T1000 (cell line): ENCODE measurements at places on chromosomes 3 and 15.

GRCh38 chr3:55675478-55675877, 188.4 kb upstream of the WNT5A start:
- DNase-seq = no peak

DNA sequence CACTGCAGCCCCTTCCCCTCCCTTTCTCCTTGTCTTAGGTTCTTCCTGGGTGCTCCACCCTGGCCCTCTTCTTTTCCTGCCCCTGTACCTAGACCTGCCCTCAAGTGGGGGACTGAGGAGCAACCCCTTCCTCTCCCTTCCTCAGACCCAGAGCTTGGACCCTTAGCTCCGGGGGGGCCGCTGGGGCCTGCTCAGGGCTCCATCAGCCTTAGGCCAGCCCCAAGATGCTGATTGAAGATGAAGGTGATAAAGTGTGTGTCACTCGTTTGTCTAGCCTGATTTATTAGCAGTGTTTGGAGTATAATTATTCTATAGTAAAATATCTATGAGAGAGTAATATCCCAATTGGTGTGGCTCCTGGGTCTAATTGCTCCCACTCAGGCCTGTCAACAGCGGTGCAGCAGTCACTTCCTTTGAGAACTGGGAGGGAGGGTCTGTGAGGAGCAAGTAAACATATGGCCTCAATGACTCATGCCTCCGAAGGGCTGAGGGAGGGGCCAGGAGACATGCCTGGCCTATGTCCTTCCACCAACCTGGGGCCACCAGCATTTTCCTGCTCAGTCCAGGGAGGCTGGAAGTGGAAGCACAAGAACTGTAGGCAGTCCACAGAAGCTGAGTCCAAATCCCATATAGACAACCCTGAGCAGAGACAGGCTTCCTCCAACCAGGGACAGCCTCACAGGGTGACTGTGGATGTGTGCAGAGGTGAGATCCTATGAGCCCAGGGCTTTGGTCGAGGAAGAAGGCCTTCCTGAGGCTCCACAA, 123.2 kb downstream of the DNAJB8 start:
- DNase-seq = no peak

- no peak for DNase-seq
These were observed 27.1 kb upstream of the MAGEF1 start for GRCh38 chr3:184738982-184739381.

DNA sequence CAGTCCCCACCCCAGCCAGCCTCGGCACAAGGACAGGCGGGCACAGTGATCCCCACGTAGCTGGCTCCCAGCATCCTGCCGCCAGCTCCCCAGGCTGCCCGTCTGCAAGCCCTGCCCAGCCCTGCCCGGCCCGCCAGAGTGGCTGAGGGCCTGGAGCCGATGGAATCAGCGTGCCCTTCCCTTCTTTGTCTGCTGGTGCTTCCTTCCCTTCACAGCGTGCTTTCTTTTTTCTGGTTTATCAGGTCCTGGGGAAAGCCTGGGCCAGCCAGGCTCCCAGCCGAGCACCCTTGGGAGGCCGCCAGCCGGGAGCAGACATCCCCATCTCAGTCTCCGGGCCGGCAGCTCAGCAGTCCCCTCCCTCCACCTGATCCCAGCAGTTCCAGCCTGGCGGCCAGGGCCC, 54.7 kb upstream of the SMAD6 start:
- DNase-seq = no peak

- DNase-seq = no peak
These were observed 183.3 kb downstream of the NR1D2 start for GRCh38 chr3:24128199-24129005.

DNA sequence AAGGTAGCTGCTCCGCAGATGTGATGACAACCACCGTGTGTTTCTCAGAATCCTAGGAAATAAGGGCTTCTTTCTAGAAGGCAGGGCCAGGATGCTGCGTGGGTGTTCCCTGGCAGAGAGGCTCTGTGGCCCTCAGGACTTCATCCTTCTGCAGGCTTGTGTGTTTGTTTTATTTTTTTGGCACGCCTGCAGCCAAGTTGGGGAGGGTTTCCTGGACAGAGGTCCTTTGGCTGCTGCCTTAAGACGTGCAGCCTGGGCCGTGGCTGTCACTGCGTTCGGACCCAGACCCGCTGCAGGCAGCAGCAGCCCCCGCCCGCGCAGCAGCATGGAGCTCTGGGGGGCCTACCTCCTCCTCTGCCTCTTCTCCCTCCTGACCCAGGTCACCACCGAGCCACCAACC, at the start of gene CLEC3B:
Gene CLEC3B (plus strand): TSS at position 266 of the 400 bp plus-strand sequence. CDS start 60 bp downstream, at position 326.
- peak; percentile 10 for DNase-seq

DNA sequence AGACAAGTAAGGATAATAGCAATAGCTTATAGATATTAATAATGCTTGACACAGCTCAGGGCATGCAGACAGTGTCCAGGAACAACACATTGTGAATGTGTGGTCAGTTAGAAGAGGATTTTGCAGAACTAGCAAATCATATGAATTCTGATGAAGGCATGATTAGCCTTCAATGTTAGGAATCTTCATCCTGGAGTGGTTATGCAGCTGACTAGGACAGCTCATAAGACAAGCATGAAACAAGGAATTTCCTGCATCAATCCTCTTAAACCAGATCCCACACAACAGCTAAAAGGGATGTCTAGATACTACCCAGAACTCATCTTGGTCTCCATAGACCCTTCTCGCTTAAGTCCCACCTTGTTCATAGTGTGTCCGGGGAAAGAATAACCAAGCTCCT, 499.0 kb upstream of the ATP11B start:
- DNase-seq = no peak

GRCh38 chr15:63978511-63979261, 67.6 kb downstream of the DAPK2 start:
- no peak for DNase-seq

- DNase-seq = no peak
These were observed 22.5 kb upstream of the PLXND1 start for GRCh38 chr3:129629011-129629410.

DNA sequence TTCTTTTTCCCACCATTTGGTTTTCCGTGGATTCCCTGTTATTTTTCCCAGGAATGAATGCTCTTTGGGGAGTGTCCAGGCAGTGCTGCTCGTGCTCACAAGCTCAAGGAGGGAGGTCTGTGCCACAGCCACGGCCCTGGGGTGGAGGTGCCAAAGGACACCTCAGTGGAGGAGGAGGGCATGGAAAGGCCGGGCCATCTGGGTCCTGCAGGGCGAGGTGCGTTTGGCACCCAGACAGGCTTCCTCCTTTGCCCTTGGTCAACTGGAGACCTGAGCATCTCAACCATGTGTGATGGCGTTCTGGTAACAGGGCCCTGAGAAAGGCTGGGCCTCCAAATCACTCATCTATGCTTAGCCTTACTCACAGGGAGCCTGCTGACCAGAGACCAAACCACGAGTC, 25.4 kb downstream of the KY start:
- no peak for DNase-seq

- DNase-seq = no peak
These were observed 923.7 kb downstream of the EPHA3 start for GRCh38 chr3:90031121-90031520.

- no peak for DNase-seq
These were observed 156.4 kb downstream of the LRRC28 start for GRCh38 chr15:99407716-99408115.

GRCh38 chr15:62125773-62126172, 39.3 kb downstream of the C2CD4B start:
- DNase-seq = no peak

DNA sequence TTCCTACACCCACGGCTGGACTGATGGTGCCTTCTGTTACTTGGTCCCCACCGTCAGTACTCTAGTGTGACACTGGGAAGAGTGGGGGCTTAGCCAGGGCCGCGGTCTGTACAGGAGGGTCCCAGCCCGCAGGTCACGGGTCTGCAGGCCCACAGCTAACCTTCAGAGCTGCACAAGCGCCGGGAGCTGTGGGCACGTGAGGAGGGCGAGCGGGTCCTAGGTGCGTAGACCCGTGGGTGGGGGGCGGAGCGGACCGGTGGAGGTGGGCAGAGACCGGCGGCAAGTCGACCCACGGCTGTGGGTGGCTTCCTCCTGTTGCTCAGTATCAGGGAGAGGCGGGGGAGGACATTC, 1.2 kb downstream of the TNFAIP8L3 start:
- DNase-seq = no peak

GRCh38 chr3:37991823-37992222, 1.2 kb downstream of the VILL start:
- DNase-seq = no peak

DNA sequence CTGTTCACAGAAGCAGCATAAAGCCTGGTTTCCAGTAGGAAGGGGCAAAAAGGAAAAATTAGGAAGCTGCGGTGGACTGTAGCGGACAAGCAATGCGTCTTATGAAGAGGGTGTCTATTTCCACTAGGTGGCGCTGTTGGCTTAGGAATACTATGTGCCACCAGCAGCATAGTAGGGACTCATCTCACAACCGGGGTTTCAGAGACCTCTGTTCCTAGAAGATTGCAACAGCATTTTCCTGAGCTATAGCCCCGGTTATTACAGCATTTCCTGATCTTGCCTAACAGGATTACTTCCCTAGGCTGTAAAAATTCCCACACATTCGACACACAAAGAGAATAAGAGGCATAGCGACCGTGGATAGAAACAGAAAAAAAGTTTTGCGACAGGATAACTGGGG, 683.0 kb downstream of the TBL1XR1 start:
- DNase-seq = peak; percentile 20

- DNase-seq = no peak
These were observed 3.8 kb upstream of the PLXND1 start for GRCh38 chr3:129610276-129610675.

DNA sequence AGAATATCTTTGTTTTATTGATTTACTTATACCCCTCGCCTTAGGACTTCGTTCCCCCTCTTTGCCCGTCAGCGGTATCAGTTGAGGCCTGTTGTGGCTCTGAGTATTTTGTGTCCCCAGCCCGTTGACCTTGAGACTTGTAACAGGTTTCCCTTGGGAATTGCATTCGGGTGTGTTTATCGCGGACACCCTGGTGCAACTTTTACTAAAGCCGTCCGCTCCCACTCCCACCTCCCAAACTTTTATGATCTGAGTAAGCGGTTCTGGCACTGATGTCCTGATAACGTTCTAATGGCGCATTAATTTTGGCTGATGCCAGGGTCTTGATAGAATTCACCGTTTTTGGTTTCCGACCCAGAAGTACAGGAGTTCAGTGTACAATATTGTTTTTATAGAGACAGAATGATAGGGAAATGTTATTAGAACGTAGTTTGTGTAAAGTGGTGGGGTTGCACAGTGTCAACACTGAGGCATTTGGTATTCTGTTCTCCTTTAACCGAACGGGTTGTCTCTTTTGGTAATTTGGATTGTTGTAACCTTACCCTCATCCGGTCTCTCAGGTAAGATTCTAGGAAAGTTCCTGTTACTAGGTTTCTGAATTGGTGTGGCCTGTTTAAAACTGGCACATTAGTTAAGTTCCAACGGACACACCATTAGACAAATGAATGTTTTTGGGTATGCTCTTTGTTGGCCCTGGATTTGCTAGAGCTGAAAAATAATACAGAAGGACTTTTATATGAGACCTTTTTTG, 47.8 kb downstream of the OIP5 start:
- no peak for DNase-seq

- no peak for DNase-seq
These were observed 17.5 kb downstream of the SHC4 start for GRCh38 chr15:48946074-48946839.

DNA sequence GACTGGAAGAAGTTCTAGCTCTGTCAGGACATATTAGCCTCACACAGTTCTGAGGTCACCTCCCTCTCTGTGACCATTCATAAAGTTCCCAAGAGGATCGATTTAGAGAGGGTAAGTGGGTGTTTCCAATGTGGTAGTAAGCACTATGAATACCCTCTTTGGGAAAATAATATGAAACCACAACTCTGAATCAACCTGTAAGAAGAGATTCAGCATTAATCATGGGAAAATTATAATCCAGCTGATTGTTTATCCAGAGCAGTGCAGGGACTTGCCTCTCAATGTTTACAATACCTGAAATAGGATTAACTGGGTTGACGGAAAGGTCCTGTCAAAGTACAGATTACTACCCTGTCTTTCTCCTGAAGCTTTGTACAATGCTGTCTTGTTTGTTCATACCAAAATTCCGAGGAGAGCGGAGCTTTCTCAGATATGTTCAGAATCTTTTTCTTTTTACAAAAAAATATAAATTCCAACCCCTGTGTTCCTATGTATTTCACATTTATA, 302.9 kb upstream of the DPPA4 start:
- DNase-seq = no peak

DNA sequence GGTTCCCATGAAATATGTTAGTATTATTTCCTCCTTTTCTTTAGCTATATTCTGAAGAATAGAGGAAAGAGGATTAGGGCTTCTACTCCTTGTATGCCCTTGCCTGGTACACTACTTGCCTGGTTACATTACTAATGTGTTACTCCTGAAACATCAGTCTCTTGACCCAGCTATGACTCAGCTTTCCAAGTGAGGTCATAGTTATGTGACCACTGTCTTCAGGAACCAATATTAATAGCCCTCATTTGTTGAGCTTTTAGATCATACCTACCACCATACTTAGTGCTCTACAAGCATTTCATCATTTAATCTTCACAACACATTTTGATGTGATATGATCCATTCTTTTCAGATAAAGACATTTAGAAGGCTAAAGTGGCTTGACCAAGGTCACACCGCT, 60.3 kb downstream of the CMSS1 start:
- no peak for DNase-seq

GRCh38 chr3:49076646-49077045, 17.2 kb downstream of the QRICH1 start:
- no peak for DNase-seq

DNA sequence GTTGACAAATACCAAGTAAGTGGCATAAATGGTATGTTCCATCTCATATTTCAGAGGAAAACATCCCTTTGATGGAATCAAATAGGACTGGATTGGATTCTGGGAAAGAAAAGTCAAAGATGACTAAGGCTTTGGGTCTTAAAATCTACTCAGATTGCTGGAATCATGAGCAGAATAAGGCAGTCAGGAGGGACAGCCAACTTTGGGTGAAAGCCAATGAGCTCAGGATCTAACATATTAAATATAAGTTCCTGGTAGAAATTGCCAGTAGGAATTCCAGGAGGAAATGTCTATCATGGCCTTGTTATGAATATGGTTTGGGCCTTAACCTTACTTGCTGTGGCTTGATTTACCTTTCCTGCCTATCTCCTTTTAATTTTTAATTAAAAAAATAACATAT, 55.3 kb downstream of the ISL2 start:
- DNase-seq = no peak

DNA sequence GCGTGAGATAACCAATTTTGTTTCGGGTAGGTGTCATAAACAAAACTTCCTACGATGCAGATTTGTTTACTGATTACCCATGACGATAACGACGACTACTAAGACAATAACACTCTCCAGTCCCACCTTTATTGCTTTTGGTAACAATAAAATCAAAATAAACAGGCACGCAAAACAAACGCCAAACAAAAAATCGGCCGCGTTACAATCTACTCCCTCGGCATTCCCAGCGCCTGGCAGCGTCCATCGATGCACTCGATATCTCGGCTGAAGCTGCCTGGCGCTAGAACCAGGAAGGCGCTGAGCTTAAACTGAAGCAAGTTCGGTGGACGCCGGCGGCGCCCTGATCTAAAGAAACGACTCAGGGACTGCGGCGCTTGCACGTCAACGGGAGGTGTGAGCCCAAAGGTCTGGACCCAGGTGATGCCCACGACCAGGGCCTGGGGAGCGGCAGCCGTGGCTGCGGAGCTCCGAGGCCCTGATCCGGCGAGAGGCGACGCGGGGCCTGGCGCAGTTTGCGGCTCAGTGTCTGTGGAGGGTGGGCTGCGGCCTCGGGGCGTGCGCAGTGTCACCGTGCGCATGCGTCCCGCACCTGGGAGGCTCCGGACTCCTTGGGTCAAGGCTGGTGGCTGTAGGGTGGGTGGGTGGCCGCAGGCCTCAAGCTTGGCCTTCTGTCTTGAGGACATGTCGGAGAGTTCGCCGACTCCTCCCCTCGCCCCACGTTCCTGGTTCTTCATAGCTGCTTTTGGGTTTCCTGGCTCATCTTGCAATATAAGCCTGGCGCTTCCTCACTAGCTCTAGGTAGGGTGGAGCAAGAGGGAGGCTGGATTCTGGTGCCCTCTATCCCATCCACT, at the start of gene RSRC1:
Gene RSRC1 (plus strand): TSS at position 286 of the 854 bp plus-strand sequence. CDS start 12,016 bp downstream, outside the sequence.
- peak; percentile 70 for DNase-seq
